Stomach (tissue), 19 donors: ENCODE measurements at places on chromosomes 7 and 10. TPM values are rescaled to one million over a fixed set of nuclear protein-coding genes. Genes with fewer than 3 reads are reported as not detected.

Gene WDFY4
- 1.4 TPM for polyA plus RNA-seq

Gene STEAP1
- polyA plus RNA-seq, result 5.2 TPM

Gene RALA
- polyA plus RNA-seq, result 29.4 TPM

Gene HMX2
- not detected for polyA plus RNA-seq
